Activated CD8-positive, alpha-beta T cell treated with anti-CD3 and anti-CD28 coated beads for 36 hours (primary cell): ENCODE measurements at places on chromosomes 3 and 15. TPM values are rescaled to one million over a fixed set of nuclear protein-coding genes. Genes with fewer than 3 reads are reported as not detected.

GRCh38 chr3:179950840-179951239, 85.9 kb downstream of the PEX5L start:
- no peak for DNase-seq

DNA sequence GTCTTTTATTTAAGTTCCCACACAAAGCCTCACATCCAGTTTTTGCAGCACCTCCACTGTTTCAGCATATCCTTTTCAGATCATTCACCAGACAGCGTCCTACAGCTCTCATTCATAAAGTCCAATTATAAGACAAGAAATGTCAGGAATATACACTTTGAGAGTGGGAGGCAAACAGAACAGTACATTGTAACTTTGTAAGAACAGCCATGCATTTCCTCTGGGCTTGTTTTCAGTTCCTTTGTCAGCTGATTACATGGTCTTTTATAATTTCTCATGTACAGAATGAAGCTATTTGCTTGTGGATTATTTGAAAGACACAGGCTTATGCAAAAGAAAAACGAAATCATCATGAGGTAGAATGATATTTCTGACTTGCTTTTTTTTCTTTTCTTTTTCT, 85.7 kb downstream of the SOX2 start:
- no peak for DNase-seq

GRCh38 chr3:164673738-164674137, 404.6 kb downstream of the SI start:
- no peak for DNase-seq

GRCh38 chr3:8517487-8517886, 15.9 kb downstream of the LMCD1 start:
- no peak for DNase-seq

DNA sequence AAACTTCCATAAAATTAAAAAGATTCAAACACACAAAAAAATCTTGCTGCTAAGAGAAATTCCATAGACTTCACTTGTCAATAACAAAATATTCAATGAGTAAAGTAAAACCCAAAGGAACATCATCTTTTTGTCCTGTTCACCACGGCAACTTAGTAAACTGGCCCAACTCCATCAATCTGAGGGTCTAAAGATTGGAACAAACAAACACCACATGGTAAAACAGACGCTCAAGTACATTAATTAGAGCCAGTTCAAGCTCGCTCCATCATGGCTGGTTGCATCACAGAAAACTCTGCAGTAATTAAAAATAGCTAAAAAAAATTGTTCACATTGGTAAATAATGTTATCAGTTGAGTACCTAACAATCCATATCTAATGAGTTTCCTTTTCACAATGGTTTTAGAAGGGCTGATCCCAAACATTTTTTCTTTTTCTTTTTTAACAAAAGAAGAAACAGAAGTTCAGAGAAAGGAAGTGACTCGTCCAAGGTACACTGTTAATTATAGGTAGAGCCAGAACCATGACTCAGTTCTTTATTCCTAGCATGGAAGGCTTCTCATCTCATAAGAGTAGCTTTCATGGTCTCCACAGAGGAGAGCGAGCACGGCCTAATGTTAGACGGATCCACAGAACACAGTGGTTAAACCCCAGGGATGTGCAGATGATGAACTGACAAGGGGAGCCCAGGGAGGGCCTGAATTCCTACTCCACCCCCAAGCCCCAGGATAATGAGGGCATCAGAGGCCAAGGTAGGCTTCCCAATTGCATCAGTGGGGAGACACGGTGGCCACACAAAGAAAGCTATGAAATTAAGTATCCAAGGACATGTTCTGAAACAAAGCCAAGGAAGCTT, 79.2 kb upstream of the ARHGEF3 start:
- no peak for DNase-seq

DNA sequence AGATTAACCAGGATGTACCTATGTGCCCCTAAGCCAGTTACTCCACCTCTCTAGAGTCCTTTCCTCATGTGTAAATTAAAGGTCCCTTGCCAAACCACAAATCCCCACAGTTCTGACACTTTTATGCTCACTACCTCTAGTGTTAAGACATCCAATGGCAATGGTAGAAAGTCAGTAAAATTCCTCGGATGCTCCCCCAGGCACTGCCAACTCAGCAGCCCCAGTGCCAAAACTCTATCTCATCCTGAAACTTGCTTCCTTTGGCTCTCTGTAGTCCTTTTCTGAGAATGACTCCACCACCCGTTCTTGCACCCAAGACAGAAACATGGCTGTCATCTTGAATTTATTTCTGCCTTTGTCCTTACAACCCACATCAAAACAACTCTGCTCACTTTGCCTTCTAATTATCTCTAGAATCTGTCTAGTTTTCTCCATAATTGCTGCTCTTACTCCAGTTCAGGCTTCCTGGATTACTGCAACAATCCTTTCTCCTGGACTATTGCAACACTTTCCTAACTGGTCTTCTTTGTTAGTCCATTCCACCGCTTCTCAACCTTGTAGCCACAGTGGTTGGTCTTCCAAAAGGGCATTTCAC, 41.6 kb downstream of the MB21D2 start:
- no peak for DNase-seq

- no peak for DNase-seq
Measured at GRCh38 chr15:35746121-35746520, 200.2 kb upstream of the DPH6 start.

GRCh38 chr15:68279779-68280753, 2.5 kb downstream of the FEM1B start:
- DNase-seq: no peak

GRCh38 chr15:56820333-56820732, 87.0 kb upstream of the ZNF280D start:
- DNase-seq: no peak

DNA sequence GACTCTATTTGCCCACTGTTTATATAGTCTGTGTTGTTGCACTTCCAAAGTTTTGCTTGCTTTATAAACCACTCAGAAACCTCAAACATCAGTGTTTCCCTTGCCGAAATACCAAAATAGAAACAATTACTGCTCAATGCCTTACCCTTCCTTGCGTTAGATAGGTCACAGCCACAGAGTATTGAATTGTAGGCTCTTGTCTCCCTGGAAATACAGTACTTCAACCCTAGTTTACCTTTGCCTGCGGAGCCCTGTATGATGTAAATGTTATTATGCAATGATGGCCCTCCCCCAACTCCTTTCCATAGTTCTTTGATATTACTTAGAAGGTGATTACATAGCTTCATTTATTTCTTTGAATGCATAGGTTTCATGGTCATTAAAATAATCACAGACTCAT, 44.2 kb downstream of the SOX2 start:
- DNase-seq: no peak

DNA sequence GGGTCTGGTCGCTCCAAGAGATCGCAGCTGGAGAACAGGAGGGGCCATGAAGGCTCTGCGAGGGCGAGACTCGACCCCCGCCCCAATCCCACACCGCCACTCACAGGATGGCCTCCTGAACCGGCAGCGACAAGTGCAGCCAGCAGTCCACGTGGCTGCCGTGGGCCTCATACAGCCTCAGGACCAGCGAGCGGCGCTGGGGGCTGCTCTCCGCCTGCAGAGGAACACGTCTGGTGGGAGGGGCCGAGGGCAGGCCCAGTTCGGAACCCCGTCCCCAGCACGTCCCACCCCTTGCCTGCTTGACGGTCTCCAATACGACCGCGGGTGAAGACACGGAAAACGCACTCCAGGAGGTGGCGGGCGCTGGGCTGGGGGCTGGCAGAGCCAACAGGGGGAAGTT, 9.2 kb downstream of the NEIL1 start:
- no peak for DNase-seq

Gene DAZL
- not detected for total RNA-seq

DNA sequence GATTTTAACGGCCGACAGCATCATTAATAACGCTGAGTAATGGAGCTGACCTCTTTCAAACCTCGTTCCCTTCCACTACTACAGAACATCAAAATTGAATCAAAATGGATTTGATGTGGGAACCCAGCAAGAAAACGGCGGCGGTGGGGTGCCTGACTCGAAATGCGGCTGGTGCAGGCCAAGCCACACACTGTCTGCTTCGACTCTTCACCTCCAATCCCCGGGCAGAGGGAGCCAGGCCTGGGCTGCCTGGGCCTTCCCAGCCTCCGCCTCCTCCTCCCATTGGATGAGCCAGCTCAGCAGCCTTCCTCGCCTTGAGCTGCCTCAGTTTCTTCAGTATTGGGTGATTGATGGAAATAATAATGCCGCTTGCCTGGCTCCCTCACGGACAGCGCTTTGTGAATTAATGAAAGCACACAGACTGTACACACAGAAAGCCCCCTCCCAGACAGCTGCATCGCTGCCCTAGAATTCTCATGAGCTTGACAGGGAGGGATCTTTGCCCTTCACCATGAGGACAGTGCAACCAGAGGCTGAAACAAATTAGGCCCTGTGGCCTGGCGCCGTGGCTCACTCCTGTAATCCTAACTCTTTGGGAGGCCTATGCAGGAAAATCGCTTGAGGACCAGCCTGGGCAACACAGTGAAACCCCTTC, 11.4 kb upstream of the MEGF11 start:
- no peak for DNase-seq

DNA sequence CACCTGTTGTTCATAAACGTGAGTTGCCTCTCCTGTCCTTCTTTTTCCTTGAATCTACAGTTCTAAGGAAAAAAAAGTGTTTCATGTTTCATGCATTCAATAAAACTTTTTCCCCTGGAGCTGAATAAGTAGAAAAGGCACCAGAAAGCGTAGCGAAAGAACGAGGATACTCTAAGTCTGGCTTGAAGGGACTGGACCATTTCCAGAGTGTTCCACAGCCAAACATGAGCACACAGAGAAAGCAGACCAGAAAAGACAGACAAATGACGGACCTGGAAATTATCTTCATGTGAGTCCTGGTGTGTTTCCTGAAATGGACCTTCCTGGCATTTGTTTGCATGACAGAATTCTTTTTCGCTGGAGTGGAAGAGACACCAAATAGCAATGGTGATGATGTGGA, 204.7 kb downstream of the SV2B start:
- no peak for DNase-seq

Gene GOLGA8M
- total RNA-seq: 1.0 TPM

DNA sequence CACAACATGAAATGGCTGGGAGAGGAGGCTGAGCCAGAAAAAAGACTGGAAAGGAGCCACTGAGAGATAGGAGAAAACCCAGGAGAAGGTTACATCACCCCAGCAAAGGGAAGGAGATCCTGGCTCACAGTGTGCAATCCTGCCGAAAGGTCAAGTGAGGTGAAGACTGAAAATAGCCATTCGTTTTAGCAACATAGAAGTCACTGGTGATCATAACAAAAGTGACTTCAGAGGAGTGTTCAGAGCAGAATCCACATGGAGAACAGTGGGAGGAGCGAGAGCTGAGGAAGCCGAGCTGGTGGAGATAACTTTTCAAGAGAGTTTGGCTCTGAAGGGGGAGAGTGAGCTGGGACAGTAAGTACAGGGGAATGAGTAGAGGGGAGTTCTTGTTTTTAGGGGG, 5.4 kb upstream of the HEG1 start:
- no peak for DNase-seq

Gene RUVBL1
- total RNA-seq: 99.5 TPM

DNA sequence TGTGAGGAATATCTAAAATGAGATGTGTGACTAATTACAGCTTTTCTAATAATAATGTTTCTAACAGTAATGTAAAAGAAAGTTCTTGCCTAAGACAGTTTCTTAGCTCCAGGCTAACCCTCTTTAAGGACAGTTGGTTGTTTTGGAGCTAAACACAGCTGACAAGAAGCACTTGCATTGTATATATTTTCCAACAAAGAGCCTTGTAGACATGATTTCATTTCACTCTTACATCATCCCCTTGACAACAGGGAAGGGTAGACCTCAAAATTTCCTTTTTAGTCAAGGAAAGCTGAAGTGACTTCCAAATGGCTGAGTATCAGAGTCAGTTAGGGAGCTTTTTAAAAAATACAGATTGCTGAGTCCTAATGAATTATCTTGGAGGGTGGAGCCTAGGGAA, 4.1 kb downstream of the ARID3B start:
- no peak for DNase-seq

Gene GUCA1C
- not detected for total RNA-seq

DNA sequence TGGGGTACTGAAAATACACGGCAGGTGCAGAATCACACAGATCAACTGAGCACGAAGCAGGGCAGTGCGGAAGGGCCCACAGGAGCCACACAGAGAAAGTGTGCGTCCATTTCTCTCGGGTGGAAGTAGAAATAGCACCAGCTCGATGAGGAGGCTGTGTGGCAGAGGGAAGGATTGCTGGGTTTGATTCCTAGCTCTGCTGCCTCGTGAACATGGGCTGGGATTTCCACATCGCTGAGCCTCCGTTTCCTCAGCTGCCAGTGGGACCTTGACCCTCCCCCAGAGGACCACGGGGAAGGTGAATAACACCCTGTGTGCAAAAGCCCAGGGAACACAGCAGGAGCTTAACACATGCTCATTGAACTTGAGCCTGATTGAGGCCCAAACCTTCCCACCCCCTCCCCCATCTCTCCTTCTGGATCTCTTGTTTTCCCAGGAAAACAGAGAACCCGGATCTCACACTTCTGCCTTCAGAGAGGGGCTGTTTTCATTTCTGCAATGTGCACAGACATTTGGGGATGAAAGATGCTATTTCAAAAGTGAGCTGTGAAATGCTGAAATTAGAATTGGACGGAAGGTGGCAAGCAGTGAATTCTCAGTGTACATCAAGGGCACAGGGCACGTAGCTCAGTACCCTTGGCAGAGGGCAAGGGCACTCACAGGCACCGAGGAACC, 38.4 kb downstream of the ABTB1 start:
- no peak for DNase-seq

Gene ZNF710
- 15.2 TPM for total RNA-seq

GRCh38 chr3:156742401-156742800, 68.0 kb downstream of the TIPARP start:
- DNase-seq: no peak

DNA sequence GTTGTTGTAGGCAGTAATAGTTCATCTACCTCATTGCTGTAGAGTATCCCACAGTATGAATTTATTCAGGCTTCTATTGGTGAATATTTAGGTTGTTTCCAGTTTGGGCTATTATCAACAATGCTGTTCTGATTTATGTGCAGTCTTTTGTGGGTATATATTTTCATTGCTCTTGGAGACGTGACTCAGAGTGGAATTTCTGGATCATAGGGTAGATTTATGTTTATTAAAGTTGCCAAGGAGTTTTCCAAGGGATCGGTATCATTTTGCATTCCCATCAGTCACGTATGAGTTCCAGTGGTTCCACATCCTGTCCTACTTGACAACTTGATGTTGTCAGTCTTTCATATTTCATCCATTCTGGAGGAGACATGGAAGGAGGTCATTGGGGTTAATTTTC, 8.4 kb upstream of the HRH1 start:
- no peak for DNase-seq

DNA sequence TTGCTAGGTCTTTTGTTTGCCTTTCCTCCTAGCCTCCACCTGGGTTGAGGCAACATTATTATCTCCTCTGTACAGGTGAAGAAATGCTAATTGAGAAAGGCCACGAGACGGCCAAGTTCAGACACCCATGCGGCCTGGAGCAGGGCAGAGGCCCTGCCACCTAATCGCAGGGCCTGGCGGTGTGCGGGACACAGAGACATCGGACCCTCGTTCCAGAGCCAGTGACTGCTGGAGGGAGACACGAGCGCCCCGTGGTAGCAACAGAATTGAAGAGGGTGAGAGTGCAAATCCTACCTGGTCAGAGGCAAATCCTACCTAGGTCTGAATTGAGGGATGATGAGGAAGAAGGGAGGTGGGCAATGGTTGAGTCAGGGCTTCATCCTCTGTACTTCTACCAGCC, 113.8 kb upstream of the MEF2A start:
- DNase-seq: no peak
